Urinary bladder (tissue), 4 donors: ENCODE measurements at places on chromosomes 6 and 20. TPM values are rescaled to one million over a fixed set of nuclear protein-coding genes. Genes with fewer than 3 reads are reported as not detected.

- DNase-seq = no peak
These were observed 238.2 kb downstream of the ERMARD start for GRCh38 chr6:169989594-169989993.

- peak; percentile 32 for DNase-seq
These were observed 39.4 kb downstream of the RPRD1B start for GRCh38 chr20:38072898-38073297.

DNA sequence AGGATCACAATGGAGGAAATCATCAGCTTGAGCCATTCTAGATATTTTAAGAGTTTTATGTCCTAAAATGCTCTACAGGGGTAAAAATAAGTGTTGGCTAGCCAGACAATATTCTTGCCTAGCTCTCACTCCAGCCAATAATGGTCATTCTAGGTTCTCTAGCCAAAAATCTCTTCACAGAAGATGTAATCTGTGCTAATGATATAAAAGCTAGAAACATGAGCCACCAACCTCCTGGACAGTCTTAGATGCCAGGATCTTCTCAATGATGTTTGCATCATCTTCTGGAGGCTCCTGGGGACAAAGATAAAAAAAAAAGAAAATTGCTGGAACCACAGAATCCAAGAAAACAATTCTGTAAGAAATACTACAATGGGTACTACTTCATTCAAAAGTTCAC lies 119.1 kb downstream of the CHD6 start:
- no peak for DNase-seq

GRCh38 chr20:14343491-14344065 lies 6.2 kb upstream of the FLRT3 start:
- DNase-seq = no peak

CNKSR3 gene
- total RNA-seq = 20.9 TPM

DNA sequence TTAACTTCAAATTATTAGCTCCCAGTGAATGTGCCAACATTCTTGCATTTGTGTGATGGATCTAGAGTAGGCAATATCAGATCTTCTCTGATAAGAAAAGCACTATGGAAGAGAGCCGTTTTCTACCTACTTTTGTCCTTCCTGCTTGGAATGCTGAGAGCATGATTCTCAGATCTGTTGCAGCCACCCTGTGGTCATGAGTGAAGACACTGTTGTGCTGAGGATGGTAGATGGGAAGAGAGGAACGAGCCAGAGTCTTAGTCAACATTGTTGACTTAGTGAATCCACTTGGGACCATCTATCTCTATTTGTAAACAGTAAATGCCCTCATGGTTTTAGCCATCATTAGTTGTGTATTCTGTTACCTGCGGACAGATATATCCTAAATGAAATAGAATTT lies 202.6 kb downstream of the CD109 start:
- no peak for DNase-seq

OR12D3 gene
- not detected for total RNA-seq

- DNase-seq = no peak
These were observed 434.7 kb downstream of the BCKDHB start for GRCh38 chr6:80541181-80541580.

SLC16A10 gene
- 5.4 TPM for total RNA-seq

GRCh38 chr6:142118925-142119324 lies 13.8 kb upstream of the GJE1 start:
- DNase-seq = no peak

GRCh38 chr6:161137320-161137719 lies 136.5 kb downstream of the AGPAT4 start:
- DNase-seq = no peak

DEFB124 gene
- total RNA-seq = not detected
